AG20443 (cell line): ENCODE measurements at places on chromosomes 3 and 15.
A peak's percentile ranks its signal among the peaks of the same experiment; 100 is the strongest.

- peak; percentile 75 for DNase-seq
Measured at GRCh38 chr15:48695088-48695826, 49.7 kb upstream of the FBN1 start.

- no peak for DNase-seq
Measured at GRCh38 chr3:5002174-5002870, 23.1 kb downstream of the BHLHE40 start.

- peak; percentile 64 for DNase-seq
Measured at GRCh38 chr3:107598926-107599771, 76.4 kb downstream of the BBX start.

DNA sequence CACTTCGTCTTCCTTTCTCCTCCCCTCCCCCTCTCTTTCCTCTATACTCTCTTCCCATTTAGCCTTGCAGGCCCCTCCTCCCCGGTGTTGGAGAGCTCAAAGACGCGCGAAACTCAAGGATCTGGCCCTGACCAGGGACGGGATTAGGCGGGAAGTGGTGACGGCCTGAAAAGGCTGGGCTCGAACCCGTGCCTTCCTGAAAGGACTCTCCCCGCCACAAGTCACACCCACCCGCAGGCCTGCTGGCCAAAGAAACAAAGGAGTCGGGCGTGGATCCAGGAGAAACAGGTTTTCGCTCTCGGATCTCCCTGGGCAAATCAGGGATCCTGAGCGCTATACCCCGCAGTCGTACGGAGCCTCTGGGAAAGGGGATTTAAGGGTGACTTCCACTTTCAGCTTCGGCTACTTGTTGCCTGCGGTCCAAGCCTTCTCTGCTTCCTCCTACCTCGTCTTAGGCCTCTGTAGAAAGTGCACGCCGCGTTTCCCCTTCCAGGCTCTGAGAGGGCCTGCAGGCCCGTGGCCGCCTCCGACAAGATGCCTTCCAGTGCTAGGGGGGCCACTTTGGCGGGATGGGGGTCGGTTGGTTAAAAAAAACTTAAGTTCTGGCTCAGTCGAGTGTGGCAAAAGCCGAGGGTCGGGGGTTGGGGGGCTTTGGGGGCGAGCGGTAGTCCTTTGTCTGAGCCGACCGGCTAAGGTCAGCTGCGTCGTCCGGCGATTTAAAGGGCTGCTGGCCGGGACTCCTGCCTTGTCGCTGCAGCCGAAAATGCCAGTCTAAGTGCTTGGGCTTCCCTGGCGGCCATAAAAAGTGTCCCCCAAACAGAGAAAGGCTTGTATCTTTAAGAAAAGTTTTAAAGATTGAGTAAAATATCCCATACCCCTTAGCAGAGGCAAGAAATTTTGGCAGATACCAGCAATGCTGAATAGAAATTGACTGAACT, 8.2 kb downstream of the ZIC4 start:
- no peak for DNase-seq

- peak; percentile 77 for DNase-seq
Measured at GRCh38 chr15:59221511-59222505, 15.2 kb downstream of the LDHAL6B start.

DNA sequence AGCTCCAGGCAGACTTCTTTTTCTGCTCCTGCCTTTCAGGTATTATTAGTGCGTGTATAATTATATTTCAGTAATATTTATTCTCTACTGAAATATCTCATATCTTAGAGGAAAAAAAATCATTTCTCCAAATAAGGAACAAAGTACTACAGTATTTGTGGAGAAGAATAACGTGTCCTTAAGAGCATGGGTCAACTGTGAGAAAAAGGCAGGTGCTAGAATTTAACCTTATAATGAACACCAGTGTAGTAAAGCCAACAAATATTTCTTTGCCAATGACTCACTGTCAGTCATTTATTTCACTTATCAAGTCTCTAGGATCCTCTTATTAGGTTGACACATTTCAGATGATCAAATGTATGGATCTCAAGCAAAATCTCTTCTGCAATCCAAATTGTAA, 183.4 kb downstream of the GREM1 start:
- DNase-seq, result no peak

GRCh38 chr3:94937980-94938379, 875.1 kb downstream of the NSUN3 start:
- DNase-seq, result no peak

DNA sequence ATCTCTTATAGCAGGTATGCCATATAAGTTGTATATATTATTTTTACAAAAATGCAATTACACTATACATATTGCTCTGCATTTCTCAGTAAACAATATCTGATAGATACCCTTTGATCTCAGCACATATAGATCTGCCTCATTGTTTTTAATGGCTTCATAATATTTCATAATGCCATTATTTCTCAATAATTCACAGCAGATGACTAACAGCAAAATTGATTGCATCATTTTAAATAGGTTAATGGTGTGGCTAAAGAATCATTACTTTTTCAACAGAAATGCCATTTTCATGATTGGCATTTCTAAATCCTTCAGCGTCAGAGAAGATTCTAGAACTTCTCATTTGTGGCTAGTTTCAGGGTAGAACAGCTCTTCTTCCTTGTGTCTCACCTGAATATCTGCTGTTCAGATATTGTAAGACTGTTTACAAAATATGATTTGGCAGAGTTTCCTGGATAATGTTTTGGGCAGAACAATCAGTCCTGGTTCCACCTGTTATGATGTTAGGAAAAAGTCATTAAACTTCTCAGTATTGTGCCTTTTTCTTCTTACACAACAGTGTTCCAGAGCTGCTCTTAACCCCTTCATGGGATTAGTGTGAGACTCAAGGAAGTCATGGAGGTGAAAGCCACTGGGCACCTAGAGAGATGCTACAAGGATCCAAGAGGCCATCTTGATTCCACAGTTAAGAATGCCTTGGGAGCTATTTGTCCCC, 397.6 kb upstream of the THBS1 start:
- DNase-seq, result no peak

GRCh38 chr3:8733332-8734094, at the start of gene CAV3:
Gene CAV3, plus strand, starts transcription at chr3:8733802. Its CDS starts 75 bp downstream, at chr3:8733877.
- no peak for DNase-seq

DNA sequence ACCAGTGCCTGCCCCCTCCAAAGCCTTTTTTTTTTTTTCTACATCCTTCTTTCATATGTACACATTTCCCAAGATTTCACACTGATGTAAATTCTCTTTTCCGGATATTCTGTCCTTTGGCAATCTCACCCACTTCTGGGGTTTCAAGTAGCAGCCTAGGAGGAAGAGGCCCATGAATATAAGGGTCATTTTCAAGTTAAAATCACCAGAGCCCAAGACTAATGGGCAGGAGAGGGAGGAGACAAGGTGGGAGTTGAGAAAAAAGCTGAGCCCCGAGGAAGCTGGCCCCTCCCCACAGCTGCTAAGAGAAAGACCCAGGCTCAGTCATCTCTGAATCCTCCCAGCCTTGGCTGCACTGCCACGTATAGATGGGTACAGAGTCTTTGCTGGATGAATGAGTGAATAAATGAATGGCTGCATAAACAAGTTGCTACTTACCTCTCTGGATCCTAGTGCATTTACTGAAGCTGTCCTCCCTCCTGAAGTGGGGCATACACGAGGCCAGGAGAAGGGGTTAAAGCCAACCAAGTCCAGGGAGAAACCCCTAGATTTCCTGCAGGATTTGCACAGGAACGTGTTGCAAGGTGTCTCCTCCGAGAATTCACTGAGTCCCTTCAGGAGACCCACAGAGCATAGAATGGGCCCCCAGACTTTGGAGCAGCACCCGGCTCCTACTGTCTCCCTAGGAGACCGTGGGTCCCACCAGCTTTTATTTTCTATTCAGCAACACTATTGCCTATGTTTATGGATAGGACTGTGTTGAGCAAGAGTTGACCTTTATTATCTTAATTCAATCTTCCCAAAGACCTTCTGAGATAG, 100.8 kb upstream of the LIPC start:
- DNase-seq, result no peak

DNA sequence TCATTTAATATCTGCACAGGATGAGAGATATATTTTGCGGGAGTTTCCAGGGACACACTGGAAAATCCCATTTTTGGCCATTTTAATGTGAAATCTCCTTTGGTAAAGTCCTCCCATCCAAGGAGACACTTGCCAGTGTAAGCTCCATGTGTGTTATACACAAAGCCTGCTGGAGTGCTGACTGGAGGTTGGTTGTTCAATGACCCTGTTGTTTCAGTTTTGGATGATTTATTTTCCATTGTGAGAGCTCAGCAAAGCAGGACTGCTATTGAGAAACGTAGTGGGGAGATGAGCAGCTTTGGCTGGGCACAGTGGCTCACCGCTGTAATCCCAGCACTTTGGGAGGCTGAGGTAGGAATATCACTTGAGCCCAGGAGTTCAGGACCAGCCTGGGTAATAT, 127.7 kb downstream of the NUP210 start:
- no peak for DNase-seq

GRCh38 chr15:62306851-62307504, 141.9 kb upstream of the C2CD4B start:
- DNase-seq, result peak; percentile 86

DNA sequence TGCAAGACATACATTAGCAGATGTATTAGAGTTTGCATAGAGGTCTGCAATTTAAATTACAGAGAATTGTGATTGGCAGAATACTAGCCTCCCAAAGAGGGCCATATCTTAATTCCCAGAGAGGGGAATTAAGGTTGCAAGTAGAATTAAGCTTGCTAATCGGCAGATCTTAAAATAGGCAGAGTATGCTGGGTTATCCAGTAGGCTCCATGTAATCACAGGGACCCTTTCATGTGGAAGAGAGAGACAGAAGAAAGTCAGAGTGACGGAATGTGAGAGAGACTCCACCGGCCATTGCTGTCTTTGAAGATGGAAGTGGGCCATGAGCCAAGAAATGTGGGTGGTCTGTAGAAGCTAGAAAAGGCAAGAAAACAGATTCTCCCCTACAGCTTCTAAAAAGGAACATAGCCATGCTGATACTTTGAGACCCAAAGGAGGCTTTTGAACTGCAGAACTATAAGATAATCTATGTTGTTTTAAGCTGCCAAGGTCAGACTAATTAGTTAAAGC, 38.8 kb downstream of the IMPG2 start:
- DNase-seq, result no peak
